ENCODE measurements at places on chromosomes 2 and 18. TPM values are rescaled to one million over a fixed set of nuclear protein-coding genes. Genes with fewer than 3 reads are reported as not detected.

DNA sequence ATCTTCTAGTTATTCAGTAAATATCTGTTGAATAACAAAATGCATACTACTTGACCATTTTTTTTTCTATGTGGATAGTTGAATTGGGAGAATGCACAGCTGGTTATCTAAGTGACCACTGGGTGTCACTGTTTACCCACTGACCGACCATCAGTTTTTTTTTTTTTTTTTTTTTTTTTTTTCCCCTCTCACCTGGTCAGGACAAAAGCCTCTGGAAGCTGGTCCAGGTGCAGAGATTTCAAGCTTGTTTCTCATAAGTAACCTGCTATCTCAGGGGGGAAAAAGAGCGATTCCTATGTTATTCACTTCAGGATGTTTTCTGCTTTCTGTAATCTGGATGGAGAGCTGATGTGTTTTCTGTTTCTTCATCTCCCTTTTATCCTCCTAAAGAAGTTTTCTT lies 256.0 kb downstream of the DCDC2C start:
- no peak for DNase-seq
- no peak overlapping the region for H3K27ac ChIP-seq
- H3K36me3 ChIP-seq, result no peaks in the 10 kb centered on the region

GRCh38 chr2:24745825-24746224 lies 47.4 kb downstream of the PTRHD1 start:
- H3K27me3 ChIP-seq, result no peaks in the 10 kb centered on the region
- peaks cover 30% of the 10 kb centered on the region for H3K36me3 ChIP-seq
- no peak overlapping the region for H3K4me3 ChIP-seq
- DNase-seq, result no peak

DNA sequence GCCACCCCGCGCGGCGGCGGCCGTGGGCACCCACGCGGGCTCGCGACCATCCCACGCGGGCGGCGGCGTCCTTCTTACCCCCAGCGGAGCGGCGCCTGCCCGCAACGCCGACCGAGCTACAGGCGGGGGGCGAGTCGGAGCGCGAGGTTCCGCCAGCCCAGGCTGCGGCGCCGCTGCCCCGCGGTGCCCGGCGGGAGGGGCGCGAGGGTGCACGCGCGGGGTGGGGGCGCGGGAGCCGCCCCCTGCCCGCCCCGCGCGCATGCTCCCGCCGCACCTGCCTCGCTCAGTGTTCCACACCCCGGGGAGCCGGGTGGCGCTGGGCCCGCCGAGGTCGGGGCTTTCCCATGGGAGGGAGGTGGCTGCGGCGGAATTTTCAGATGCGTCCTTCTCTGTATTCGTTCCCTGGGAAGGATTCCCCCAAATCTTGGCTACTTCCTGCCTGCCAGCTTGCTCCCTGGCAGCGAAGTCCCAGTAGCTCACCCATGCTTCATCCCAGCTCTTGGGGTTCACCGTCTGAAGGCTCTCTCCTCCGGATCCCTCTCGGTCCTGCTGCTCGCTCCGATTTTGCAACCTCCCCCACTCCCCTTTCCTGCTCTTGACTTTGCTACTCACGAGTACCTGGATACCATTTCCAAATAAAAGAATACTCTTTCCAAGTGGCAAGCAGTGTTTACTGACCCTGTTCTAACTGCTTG lies at the start of gene L3MBTL4:
L3MBTL4 (minus strand) TSS at position 189 of the 695 bp plus-strand sequence. CDS start 103,286 bp downstream, outside the sequence.
- peaks cover 7% of the 10 kb centered on the region for H3K4me1 ChIP-seq
- H3K27ac ChIP-seq, result no peak within 1 kb of the TSS
- H3K27me3 ChIP-seq, result peaks cover 51% of the 10 kb centered on the region
- H3K36me3 ChIP-seq, result peaks cover 2% of the 10 kb centered on the region
- no peak for DNase-seq
- peak within 1 kb of the TSS; percentile 78 for H3K4me3 ChIP-seq

- peaks cover 4% of the 10 kb centered on the region for H3K27me3 ChIP-seq
- H3K27ac ChIP-seq, result no peak overlapping the region
- no peak for DNase-seq
- no peaks in the 10 kb centered on the region for H3K36me3 ChIP-seq
Measured at GRCh38 chr2:119181791-119182445, 23.4 kb upstream of the C1QL2 start.

GRCh38 chr2:162732946-162733698 lies 105.4 kb downstream of the KCNH7 start:
- no peaks in the 10 kb centered on the region for H3K4me1 ChIP-seq
- DNase-seq, result no peak
- H3K36me3 ChIP-seq, result no peaks in the 10 kb centered on the region
- no peak overlapping the region for H3K27ac ChIP-seq
- no peak overlapping the region for H3K4me3 ChIP-seq

DNA sequence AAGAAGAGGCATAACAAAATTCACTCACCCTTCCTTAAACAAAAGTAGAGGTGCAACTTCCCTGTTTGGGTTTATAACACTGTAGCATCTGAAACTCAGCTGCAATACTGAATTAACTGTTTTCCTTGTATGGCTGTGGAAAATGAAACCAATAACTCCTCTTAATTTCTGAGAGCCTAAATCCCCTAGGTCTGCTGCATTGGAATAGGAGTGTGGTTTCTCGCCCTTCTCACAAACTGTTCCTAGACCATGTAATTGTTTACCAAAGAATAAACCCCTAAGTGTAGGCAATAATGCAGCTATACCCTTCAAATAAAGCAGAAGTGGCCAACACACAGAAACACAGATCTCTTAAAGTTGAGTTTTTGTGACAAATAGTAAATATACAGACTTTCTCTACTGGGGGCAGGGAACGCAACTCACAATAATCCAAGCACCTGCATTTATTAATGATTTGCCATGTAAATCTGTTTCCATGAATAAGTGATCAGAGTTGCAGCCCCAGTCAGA lies 52.0 kb downstream of the RASGRP3 start:
- no peaks in the 10 kb centered on the region for H3K27me3 ChIP-seq
- peaks cover 2% of the 10 kb centered on the region for H3K36me3 ChIP-seq
- H3K27ac ChIP-seq, result peak overlapping the region; percentile 54
- DNase-seq, result no peak

GRCh38 chr2:208311954-208312353 lies 45.9 kb downstream of the PIKFYVE start:
- no peaks in the 10 kb centered on the region for H3K27me3 ChIP-seq
- no peak for DNase-seq
- peaks cover 7% of the 10 kb centered on the region for H3K4me1 ChIP-seq
- peaks cover 33% of the 10 kb centered on the region for H3K36me3 ChIP-seq
- H3K27ac ChIP-seq, result no peak overlapping the region

- H3K4me3 ChIP-seq, result no peak overlapping the region
- H3K27me3 ChIP-seq, result no peaks in the 10 kb centered on the region
- H3K27ac ChIP-seq, result no peak overlapping the region
- peaks cover 6% of the 10 kb centered on the region for H3K4me1 ChIP-seq
- H3K36me3 ChIP-seq, result no peaks in the 10 kb centered on the region
Measured at GRCh38 chr2:160576054-160576499, 82.5 kb upstream of the RBMS1 start.

GRCh38 chr2:240913810-240914644 lies 7.9 kb downstream of the CROCC2 start:
- H3K4me3 ChIP-seq, result no peak overlapping the region
- no peaks in the 10 kb centered on the region for H3K36me3 ChIP-seq
- H3K4me1 ChIP-seq, result peaks cover 4% of the 10 kb centered on the region
- peaks cover 8% of the 10 kb centered on the region for H3K27me3 ChIP-seq
- DNase-seq, result no peak
- H3K27ac ChIP-seq, result no peak overlapping the region

- no peaks in the 10 kb centered on the region for H3K27me3 ChIP-seq
- H3K27ac ChIP-seq, result no peak overlapping the region
- no peak overlapping the region for H3K4me3 ChIP-seq
- H3K4me1 ChIP-seq, result peaks cover 5% of the 10 kb centered on the region
- H3K36me3 ChIP-seq, result peaks cover 17% of the 10 kb centered on the region
Measured at GRCh38 chr18:76380791-76381405, 114.1 kb downstream of the ZNF516 start.

DNA sequence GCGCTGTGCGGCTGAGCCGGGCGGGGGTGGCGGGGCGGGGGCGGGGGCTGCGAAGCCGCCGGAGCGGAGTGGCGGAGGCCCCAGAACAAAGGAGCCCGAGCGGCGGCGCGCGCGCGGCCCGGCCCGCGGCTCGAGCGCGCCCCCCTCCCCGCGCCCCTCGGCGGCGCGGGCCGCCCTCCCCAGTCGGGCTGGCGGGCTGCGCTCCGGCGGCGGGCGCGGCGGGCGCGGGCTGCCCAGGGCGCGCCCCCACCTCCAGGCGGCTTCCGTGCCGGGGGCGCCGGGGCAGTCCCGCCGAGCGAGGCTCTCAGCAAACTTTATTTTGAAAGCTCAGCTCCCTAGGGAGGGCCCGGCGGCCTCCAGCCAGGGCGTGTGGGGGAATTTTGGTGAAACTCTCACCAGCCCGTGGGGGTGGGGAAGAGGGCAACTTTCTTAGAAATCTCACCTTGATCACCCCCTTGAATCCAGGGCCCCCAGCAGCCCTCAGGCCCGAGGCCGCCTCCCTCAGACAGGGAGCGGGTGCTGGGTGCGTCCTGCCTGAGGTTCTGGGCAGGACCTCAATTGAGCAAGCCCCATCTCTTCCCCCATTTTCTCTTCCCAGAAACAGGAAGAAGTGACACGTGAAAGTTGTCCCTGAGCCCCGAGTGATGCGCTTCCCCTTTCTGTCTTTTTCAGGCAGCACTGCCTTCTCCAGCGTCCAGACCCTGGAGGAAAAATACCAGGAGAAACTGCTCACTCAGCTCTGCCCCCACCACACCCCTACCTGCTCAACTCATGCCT lies 786 bp downstream of the TET3 start:
- peaks cover 57% of the 10 kb centered on the region for H3K4me1 ChIP-seq
- peak overlapping the region; percentile 68 for H3K27ac ChIP-seq
- H3K27me3 ChIP-seq, result peaks cover 6% of the 10 kb centered on the region

DNA sequence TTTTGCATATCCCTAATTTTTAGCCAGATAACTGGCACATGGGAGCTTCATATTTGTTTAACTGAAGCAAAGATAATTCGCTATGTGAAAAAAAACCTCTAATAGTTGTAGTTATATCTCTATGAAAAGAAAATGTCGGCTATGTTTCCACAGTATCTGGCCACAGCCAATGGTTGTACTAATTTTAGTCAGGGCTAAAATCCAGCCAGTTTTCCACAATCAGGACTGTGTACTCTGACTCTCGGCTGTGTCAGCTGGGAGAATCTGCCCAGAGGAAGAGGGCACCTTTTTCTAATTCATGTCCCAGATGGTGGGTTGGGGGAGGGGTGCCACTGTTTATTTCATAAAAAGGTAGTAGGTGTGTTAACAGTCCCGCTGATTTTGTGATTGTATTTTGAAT lies 38.8 kb downstream of the STRADB start:
- H3K36me3 ChIP-seq, result no peaks in the 10 kb centered on the region
- no peak overlapping the region for H3K27ac ChIP-seq
- H3K4me3 ChIP-seq, result no peak overlapping the region
- peaks cover 29% of the 10 kb centered on the region for H3K27me3 ChIP-seq

DNA sequence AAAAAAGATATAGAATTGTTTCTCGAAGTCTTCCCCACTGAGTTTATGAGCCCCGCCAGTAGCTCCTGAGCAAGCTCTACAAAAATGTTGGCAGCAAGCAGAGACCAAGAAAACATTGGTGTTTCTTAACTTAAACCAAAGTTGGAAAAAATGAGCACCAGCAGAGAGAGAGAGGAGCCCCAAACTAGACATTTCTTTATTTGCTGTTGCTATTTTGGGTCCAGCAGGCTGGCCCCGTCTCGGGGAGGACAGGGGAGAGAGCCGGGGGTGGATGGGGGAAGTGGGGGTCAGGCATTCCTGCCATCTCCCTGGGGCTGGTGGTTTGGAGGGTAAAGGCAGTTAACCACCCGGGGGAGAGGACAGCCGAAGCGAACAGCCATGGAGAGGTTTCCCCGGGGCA lies 113.0 kb downstream of the DYSF start:
- no peak overlapping the region for H3K27ac ChIP-seq
- no peak overlapping the region for H3K4me3 ChIP-seq
- peaks cover 24% of the 10 kb centered on the region for H3K4me1 ChIP-seq
- no peak for DNase-seq
- peaks cover 11% of the 10 kb centered on the region for H3K36me3 ChIP-seq
- H3K27me3 ChIP-seq, result no peaks in the 10 kb centered on the region

LONRF2 gene
- 0.26 TPM for total RNA-seq

- peak overlapping the region; percentile 83 for H3K27ac ChIP-seq
- no peaks in the 10 kb centered on the region for H3K27me3 ChIP-seq
- H3K4me3 ChIP-seq, result no peak overlapping the region
- H3K4me1 ChIP-seq, result peaks cover 76% of the 10 kb centered on the region
- H3K36me3 ChIP-seq, result no peaks in the 10 kb centered on the region
Measured at GRCh38 chr2:74768401-74768914, 65.5 kb upstream of the HK2 start.

DNA sequence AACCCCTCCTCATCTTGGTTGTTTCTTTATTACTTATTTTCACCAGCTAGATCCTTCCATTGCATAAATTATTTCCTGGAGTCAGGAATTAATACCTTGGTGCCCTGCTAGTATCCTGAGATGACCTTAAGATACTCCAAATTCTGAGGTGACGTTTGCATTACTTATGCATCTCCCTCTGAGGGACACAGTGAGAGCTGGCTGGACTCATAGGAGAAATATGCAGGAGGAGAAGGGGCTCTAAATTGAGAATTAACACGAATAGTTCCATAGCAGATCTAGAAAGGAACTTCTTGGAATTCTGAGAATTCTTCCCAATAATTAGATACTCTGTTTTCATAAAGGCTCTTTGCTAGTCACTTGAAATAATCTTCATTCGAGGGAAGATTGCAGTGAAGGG lies 310.6 kb upstream of the ZEB2 start:
- DNase-seq, result no peak
- H3K36me3 ChIP-seq, result peaks cover 1% of the 10 kb centered on the region
- H3K27me3 ChIP-seq, result no peaks in the 10 kb centered on the region
- H3K4me3 ChIP-seq, result no peak overlapping the region

LIPG gene
- not detected for total RNA-seq

- no peaks in the 10 kb centered on the region for H3K36me3 ChIP-seq
- H3K4me1 ChIP-seq, result peaks cover 37% of the 10 kb centered on the region
- H3K27me3 ChIP-seq, result no peaks in the 10 kb centered on the region
- no peak for DNase-seq
- peak overlapping the region; percentile 64 for H3K27ac ChIP-seq
- no peak overlapping the region for H3K4me3 ChIP-seq
Measured at GRCh38 chr2:226446406-226447001, 353.1 kb downstream of the IRS1 start.

- H3K4me1 ChIP-seq, result peaks cover 13% of the 10 kb centered on the region
- peak overlapping the region; percentile 32 for H3K4me3 ChIP-seq
- H3K27ac ChIP-seq, result no peak overlapping the region
- DNase-seq, result no peak
- H3K27me3 ChIP-seq, result no peaks in the 10 kb centered on the region
- H3K36me3 ChIP-seq, result no peaks in the 10 kb centered on the region
Measured at GRCh38 chr2:237581751-237582746, 8.5 kb downstream of the RAB17 start.

GRCh38 chr2:236552212-236552542 lies 17.4 kb upstream of the ACKR3 start:
- no peak overlapping the region for H3K27ac ChIP-seq
- peak; percentile 7 for DNase-seq
- H3K27me3 ChIP-seq, result peaks cover 8% of the 10 kb centered on the region
- no peak overlapping the region for H3K4me3 ChIP-seq
- peaks cover 5% of the 10 kb centered on the region for H3K4me1 ChIP-seq

GRCh38 chr2:95260028-95261023 lies 13.9 kb upstream of the PROM2 start:
- H3K27me3 ChIP-seq, result no peaks in the 10 kb centered on the region
- H3K4me3 ChIP-seq, result no peak overlapping the region
- no peaks in the 10 kb centered on the region for H3K4me1 ChIP-seq

GRCh38 chr2:240998995-240999791 lies 775 bp downstream of the SNED1 start:
- H3K27ac ChIP-seq, result no peak overlapping the region
- H3K4me1 ChIP-seq, result peaks cover 30% of the 10 kb centered on the region
- peak; percentile 82 for DNase-seq
- peak overlapping the region; percentile 57 for H3K4me3 ChIP-seq
